NCI-H510A treated with DMSO at 0.1 percent for 48 hours (cell line): ENCODE measurements at places on chromosomes 16 and 17.

DNA sequence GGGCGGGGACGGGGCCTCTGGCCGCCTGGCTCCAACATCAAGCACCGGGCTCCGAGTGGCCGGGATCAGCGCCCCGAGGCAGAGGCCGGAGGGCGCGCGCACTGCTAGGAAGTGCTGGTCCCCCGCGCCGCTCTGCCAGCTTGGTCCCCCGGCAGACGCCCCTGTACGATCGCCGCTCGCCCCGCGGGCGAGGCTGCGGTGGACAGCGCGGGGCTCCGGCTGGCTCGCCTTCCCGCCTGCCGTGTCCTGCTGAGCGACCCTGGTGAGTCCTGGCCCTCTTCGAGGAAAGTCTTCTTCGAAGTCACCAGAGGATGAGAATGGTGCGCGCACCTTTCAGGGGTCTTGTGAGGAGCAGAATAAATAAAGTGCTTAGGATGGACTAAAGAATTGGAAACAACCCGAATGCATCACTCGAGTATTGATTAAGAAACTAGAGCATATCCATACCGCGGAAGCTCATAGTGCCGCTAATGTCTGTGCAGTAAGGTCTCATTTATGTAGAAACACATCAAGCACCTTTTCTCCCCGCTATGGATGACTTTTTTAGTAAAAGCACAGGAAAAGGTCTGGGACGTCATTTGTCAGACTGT, 392 bp downstream of the ZNF213 start:
- DNase-seq = no peak

DNA sequence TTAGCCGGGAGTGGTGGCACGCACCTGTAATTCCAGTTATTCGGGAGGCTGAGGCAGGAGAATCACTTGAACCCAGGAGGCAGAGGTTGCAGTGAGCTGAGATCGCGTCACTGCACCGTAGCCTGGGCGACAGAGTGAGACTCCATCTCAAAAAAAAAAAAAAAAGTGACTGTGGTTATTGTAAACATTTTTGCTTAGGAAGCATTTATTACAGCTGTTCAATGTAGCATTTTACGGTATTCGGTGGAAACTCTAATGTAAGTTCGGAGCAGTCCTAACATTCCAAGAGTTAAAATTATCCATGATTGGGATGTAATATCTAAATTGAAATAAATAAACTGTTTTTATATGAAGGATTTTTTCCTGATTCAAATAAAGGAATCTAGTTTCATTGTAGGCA, 254.8 kb upstream of the HSBP1 start:
- no peak for DNase-seq

DNA sequence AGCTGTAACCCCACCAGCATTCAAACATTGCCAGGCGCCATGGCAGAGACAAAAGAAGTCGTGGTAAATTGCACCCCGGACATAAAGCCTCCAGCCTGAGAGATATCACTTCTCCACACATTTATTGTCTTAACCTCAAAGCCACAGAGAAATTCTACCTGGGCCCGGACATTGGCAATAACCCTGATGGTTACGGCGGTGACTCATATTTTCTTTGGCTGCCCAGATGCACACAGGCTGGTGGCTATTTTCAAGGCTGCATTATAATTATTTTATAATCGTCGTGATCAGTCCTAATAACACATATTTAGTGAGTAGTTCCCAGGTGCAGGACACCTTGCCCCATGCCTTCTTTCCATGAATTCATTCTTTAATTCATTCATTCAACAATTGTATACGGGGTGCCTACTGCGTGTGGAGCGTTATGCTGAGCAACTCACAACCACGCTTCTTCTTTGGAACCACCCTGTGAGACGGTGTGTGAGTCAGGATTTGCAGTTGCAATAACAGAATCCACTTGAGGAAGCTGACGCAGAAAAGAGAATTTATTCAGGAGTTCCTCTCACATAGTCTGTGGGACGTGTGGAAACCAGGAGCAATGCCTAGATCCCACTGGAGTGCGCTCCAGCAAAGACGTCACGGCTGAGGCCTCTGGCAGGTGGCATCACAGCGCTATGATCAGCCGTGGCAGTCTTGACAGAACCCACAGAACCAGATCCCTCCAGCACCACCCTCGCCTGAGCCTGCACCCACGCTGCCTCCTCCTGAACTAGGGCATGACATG, 245.7 kb downstream of the FOXL1 start:
- no peak for DNase-seq

DNA sequence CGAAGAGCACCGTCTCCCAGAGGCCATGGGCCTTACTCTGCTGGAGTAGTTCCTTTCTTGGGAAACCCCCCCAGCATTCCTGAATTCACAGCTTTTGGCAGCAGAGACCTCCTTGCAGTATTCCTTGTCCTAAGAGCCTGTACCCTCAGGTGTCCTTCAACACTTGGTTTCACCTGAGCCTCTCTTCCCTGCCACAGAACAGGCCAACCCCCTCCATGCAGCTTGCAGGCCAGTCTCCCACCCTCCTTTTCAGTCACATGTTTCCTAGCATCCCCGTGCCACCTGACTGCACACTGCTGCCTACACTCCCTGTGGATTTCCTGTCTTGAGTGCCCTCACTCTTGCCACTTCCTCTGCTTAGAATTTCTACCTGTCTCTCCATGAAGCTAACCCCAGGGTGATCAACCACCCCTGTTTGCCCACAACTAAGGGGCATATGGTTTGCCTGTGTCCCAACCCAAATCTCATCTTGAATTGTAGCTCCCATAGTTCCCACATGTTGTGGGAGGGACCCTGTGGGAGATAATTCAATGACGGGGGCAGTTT, 65.5 kb downstream of the DYNLRB2 start:
- no peak for DNase-seq

DNA sequence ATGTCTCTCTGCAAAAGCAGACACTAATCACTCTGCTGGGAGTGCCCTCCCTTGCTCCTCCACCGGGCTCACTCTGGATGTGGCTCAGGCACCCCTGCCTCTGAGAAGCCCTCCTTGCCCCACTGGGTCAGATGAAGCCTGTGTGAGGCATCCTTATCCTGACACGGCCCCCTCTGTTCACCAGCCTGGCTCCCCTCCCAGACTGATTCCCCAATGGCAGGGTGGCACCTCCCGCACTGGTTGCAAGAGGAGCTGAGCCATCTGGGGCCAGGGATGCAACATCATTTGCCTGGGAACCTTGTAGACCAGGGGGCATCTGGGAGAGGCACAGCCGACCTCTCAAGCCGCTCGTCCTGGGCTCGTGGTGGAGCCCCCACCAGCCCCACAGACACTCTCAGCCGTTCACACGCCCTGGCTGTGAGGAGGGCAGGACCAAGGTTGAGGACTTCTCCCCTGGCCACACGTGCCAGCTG, 6.7 kb downstream of the SMTNL2 start:
- no peak for DNase-seq

DNA sequence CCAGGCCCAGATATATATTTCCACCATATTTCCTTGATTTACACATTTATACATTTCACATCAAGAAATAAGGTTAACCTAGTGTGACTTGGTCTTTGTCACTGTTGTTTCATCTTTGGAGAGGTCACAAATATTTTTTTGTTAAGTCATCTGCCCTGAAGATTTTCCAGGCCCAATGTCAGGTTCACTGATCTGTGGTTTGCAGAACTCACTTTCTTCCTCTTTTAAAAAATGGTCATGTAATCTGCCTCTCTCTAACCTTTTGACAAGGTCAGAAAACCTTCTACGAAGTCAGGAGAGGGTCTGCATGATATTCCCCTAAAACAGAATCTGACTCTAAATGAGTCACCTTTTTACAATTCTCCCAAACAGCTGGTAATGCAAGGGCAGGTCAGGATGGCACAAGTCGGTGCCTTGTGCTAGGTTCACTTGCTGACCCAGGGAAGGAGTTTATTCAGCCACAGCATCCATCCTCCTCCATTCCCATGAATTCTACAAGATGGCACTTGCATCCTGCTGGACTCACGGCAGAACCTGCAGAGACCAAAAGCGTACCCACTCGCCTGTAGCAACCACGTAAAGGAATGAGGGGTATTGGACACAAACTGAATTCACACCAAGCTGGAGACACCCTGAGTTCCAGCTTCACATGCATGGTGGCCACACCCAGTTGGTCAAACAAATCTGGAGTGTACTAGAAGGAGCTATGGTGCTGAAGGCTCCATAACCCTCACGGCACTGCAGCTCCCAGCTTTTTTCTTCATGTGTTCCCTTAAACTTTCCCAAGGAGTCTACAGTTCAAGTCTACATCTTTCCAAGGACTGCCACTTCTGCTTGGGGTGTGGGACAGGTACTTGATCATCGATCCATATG, 1.6 kb upstream of the KIAA0513 start:
- no peak for DNase-seq

- no peak for DNase-seq
Observed at GRCh38 chr16:3992297-3993051, 112.0 kb upstream of the CREBBP start.

DNA sequence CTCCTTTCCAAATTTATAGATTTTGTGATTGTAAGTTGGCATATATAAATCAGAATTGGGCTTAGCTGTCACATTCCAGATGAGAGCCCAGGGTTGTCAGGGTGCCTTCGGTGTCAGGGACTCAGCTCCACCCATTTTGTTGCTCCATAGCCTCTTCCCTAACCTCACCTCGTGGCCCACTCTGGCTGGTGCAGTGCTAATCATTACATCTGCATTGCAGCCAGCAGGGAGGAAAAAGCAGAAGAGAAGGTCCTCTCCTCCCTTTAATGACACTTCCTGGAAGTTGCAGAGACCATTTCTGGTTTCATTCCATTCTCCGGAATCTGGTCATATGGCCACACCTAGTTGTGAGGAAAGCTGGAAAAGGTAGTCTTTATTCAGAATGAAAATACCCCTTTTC, 113.3 kb downstream of the CCT6B start:
- no peak for DNase-seq

GRCh38 chr16:79713609-79714309, 113.2 kb upstream of the MAF start:
- DNase-seq = no peak

GRCh38 chr17:48030531-48030930, 7.1 kb downstream of the COPZ2 start:
- no peak for DNase-seq

DNA sequence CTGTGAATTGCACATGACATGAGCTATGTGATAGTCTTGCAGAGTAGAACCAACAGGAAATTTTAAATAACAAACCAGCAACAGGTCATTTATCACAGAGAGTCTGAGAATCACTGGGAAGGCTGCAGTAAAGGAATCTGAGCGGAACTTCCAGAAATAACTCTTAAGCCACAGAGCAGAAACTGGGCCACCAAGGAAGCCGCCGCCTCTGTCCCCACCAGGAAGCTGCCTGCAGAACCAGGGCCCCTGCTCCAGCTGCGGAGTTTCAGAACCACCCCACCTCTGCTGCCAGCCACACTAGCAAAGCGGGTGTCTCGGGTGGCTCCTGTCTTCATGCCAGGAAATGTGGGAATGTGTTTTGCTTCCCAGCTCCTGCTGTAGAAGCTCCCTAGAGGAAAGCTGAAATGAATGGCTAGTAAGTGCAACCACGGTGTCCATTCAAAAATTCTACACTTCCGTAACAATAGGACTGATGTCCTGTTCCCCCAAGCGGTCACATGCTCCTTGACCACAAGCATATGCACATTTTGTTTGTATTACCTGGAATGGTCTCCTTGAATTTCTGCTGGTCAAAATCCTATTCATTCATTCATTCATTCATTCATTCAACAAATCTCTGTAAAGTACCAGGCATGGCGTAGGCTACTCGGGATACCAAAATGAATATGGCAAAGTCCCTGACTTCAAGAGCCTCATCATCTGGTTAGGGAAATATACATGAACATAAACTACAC, 7.7 kb upstream of the ITPRIPL2 start:
- no peak for DNase-seq

DNA sequence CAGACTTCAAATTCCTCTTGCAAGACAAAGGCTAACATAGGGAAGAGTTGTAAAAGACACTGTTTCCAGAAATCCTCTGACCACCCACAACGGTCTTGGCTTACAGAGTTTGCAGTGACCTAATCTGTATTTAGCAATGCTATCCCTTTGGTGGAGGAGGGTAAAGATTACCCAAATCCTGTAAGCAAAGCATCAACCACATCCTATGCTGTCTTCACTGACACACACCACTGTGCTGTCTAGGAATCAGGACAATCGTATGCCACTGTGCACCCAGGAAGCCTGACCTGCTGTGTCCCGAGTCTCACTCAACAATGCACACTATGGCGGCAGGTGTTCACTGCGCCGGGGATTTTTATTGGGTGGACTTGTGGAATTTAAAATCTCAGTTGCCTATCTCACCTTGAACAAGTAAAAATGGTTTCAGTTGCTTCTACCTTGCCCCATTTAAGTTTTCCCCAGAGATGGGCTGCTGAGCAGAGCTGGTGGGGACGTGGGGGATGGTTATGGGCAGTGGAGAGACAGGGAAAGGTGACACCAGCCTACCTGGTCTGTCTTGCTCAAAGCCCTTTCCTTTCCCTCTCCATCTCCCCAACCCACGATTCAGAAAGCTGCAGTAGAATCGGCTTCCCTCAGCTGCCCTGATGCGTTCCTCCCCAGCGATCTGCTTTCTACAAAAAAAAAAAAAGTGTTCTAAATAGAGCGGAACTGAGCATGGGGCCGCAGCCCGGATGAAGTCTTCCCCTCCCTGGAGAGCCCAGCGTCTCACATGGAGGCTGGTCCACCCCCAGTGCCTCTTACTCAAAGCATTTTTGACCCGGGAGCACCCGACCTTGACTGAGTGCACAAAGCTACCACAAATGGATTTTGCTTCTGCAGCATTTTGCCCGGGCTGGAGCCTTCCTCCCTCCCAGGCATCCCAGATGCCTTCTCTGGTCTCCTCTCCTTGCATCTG, 271.5 kb downstream of the SOX9 start:
- DNase-seq = peak; percentile 81

- no peak for DNase-seq
Observed at GRCh38 chr17:38355251-38355650, 3.6 kb downstream of the SOCS7 start.

DNA sequence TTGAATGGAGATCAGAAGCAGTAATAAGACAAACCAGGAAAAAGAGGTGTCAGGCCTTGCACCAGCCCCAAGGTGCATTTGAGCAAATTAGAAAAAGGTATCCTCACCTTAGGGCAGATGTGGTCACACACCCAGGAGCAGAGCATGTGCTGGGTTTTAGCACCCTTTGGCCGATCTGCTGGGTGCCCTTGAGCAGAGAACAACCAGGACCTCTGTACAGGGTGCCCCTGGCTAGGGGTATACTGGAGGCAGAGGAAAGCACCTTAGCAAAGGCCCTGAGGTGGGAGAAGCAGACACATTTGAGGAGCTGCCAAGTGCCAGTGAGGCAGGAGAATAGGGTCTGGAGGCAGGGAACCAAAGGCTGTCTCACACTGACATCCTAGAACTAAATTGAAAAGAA, 67.0 kb downstream of the IQCK start:
- DNase-seq = no peak

DNA sequence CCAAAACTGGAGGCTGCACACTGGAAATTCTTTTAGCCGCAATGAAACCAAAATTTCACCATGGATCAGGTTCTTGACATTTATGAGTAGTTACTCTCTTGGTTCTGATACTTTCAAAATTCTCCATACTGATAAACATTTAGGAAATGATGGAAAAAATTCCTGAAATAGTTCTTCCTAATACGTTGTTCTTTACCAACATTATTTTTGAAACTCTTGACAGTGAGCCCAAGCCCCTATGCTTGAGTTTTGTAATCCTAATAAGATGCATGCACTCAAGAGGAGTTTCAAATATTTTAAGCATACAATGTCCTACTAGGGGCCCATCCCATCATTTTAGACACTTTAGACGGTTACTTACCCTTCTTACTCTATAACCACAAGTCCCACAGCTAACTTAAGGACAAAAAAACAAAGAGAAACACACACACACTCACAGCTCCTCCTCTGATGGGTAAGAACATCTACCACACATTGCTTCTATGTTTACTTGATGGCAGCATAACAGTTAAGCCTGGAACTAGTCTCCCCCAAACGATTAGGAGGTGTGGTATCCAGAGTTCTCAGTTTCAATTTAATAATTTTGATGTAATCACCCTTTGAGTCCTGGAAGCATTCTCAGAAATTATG, 3.7 kb downstream of the VEZF1 start:
- no peak for DNase-seq
